ENCODE measurements at places on chromosomes 7 and 10. TPM values are rescaled to one million over a fixed set of nuclear protein-coding genes. Genes with fewer than 3 reads are reported as not detected.

CPA1 gene
- polyA plus RNA-seq: 1.8 TPM

SPAG6 gene
- polyA plus RNA-seq: not detected

ZNF746 gene
- polyA plus RNA-seq: 11.8 TPM

RPEL1 gene
- polyA plus RNA-seq: not detected

TMEM139 gene
- polyA plus RNA-seq: 7.5 TPM

PRKG1 gene
- polyA plus RNA-seq: 14.4 TPM

ZEB1 gene
- 17.7 TPM for polyA plus RNA-seq

GJC3 gene
- polyA plus RNA-seq: 0.40 TPM

TET1 gene
- 0.24 TPM for polyA plus RNA-seq

CALHM1 gene
- polyA plus RNA-seq: not detected

HBP1 gene
- 40.4 TPM for polyA plus RNA-seq

PTER gene
- polyA plus RNA-seq: 2.2 TPM

TMEM130 gene
- 18.3 TPM for polyA plus RNA-seq

CASD1 gene
- polyA plus RNA-seq: 43.7 TPM

ACTL6B gene
- 5.1 TPM for polyA plus RNA-seq

INHBA gene
- 0.71 TPM for polyA plus RNA-seq

CTNNA3 gene
- polyA plus RNA-seq: 0.09 TPM

ZNF277 gene
- 16.3 TPM for polyA plus RNA-seq

RNF32 gene
- 0.77 TPM for polyA plus RNA-seq

RP9 gene
- polyA plus RNA-seq: 18.8 TPM

CDC14C gene
- polyA plus RNA-seq: not detected

LAMB1 gene
- polyA plus RNA-seq: 144 TPM

HOXA4 gene
- polyA plus RNA-seq: 12.6 TPM

CISD1 gene
- polyA plus RNA-seq: 138 TPM

LRRC18 gene
- polyA plus RNA-seq: not detected

PNLIPRP1 gene
- polyA plus RNA-seq: 0.24 TPM

SLC26A5 gene
- 0.56 TPM for polyA plus RNA-seq

STEAP1B gene
- polyA plus RNA-seq: 0.24 TPM

CPA2 gene
- 0.15 TPM for polyA plus RNA-seq

OR2A42 gene
- 0.16 TPM for polyA plus RNA-seq

OR9A2 gene
- polyA plus RNA-seq: not detected

EEPD1 gene
- polyA plus RNA-seq: 10.1 TPM

GHRHR gene
- polyA plus RNA-seq: 0.68 TPM
